ENCODE measurements at places on chromosomes 12 and 14. TPM values are rescaled to one million over a fixed set of nuclear protein-coding genes. Genes with fewer than 3 reads are reported as not detected.

DNA sequence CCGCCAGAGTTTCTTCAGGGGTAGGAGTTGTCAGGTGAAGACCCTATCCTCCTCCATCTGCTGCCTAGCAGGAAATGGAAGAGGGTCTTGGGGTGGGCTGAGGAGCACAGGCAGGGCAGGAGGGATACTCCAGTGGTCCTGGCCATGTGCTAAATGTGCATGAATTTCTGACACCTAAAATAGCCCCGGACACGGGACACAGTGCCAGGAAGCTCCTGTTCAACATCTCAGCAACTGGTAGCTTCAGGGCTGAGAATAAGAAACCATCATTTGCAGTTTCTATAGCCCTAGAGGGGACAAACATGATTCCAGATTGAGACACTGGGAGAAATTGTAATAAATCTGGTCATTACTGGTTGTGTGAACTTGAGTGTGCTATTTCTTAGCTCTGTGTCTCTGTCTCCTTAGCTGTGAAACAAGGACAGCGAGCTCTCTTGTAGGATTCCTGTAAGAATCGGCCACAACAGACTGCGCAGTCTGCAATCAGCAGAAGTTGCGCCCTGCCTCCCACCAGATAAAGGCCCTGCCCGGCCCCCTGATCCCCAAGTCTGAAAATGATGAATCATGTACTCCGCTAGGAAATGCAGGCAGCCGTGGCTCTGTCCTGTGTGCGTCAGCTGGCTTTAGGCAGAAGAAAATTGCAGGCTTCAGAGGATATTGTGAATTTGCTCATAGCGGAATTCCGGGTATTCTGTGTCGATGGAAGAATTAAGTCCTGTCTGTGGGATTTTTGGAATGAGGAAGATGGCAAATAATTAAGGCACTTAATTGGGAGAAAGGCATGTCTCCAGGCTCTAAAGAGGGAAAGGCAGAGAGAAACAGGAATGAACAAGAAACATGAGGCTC is 35.2 kb upstream of the MEG3 start:
- peaks cover 55% of the 10 kb centered on the region for H3K4me1 ChIP-seq
- H3K27me3 ChIP-seq: peaks cover 11% of the 10 kb centered on the region
- H3K27ac ChIP-seq: peak overlapping the region; percentile 50

- peaks cover 8% of the 10 kb centered on the region for H3K4me1 ChIP-seq
- H3K36me3 ChIP-seq: no peaks in the 10 kb centered on the region
- no peak for DNase-seq
These were observed 127.3 kb upstream of the TMPO start for GRCh38 chr12:98388126-98388525.

Gene ADAMTS20
- 1.2 TPM for total RNA-seq

DNA sequence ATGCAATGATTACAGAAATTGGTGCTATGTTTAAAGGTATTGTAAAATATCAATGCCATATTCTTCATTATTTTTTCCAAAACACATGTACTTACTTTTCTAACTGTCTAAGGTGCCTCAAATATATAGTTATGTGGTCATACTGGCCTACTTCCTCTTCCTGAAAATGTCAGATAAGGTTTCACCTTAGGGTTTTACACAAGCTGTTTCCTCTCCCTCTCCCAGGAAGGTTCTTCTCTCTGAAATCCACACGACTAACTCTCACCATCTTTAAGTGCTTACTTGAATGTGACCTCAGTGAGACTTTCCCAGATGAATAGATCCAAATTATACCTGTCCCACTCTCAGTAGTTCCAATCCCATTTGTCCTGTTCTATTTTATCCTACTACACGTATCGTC is 11.6 kb upstream of the CLEC4D start:
- H3K27me3 ChIP-seq: peaks cover 10% of the 10 kb centered on the region
- DNase-seq: no peak
- no peaks in the 10 kb centered on the region for H3K4me1 ChIP-seq
- no peak overlapping the region for H3K27ac ChIP-seq
- H3K36me3 ChIP-seq: no peaks in the 10 kb centered on the region

GRCh38 chr12:45282411-45282810 is 66.5 kb downstream of the ANO6 start:
- peaks cover 24% of the 10 kb centered on the region for H3K36me3 ChIP-seq
- no peaks in the 10 kb centered on the region for H3K27me3 ChIP-seq
- H3K4me3 ChIP-seq: no peak overlapping the region

DNA sequence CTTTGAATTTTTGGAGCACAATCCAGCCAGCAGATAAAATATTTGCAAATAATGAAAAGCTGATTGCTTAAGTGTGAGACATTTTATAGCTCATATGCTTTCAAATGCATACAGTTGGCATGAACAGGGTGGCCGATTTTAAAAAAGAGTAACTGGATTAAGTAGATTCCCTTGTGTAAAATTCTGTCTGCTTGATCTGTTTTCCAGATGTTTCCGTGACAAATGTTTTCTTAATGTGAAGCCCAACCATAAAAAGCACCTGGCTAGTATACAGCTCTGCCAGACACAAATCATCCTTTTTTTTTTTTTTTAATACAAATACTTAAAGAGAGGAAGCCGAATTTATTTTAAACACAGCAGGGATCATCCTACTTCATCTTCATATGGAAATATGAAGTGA is 440.7 kb downstream of the CCER1 start:
- no peak for DNase-seq
- H3K27ac ChIP-seq: no peak overlapping the region
- H3K36me3 ChIP-seq: no peaks in the 10 kb centered on the region
- H3K27me3 ChIP-seq: no peaks in the 10 kb centered on the region
- peaks cover 10% of the 10 kb centered on the region for H3K4me1 ChIP-seq

DNA sequence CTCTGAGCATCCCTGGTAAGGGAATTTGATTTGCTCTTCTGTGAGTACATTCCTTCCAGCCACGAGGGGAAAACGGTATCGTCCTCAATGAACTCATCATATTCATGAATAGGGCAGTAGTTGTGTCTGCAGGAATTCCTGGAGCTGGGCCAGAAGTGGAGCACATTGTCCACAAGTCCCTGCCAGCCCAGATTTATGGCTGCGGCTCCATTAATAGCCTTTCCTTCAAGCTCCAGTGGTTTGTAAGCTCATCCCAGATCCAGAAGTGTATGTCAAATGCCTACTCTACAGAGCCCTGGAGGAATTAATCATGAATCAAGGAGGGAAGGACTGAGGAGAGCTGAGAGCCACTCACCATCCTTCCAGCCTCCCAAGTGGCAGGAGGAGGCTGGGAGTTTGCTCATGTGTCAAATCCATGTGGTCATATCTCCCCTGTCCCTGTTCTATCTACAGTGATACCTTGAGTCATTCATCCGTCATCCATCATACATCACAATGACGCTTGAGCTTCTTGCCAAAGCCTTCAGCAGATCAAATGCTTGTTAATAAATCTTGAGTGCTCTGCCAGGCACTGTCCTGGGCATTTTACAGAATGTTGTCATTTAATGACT is 65.5 kb downstream of the SVOP start:
- no peak overlapping the region for H3K27ac ChIP-seq
- no peaks in the 10 kb centered on the region for H3K4me1 ChIP-seq
- H3K36me3 ChIP-seq: no peaks in the 10 kb centered on the region
- peaks cover 9% of the 10 kb centered on the region for H3K27me3 ChIP-seq
- DNase-seq: no peak

- no peak for DNase-seq
- no peak overlapping the region for H3K4me3 ChIP-seq
- H3K27me3 ChIP-seq: no peaks in the 10 kb centered on the region
- peak overlapping the region; percentile 17 for H3K27ac ChIP-seq
These were observed 458.9 kb downstream of the NOVA1 start for GRCh38 chr14:26138764-26139445.

Gene PLEKHD1
- 0.48 TPM for total RNA-seq

GRCh38 chr12:113241191-113242025 is 20.1 kb downstream of the TPCN1 start:
- H3K4me1 ChIP-seq: peaks cover 45% of the 10 kb centered on the region
- peaks cover 13% of the 10 kb centered on the region for H3K36me3 ChIP-seq
- H3K27me3 ChIP-seq: no peaks in the 10 kb centered on the region
- peak overlapping the region; percentile 73 for H3K4me3 ChIP-seq
- no peak for DNase-seq

DNA sequence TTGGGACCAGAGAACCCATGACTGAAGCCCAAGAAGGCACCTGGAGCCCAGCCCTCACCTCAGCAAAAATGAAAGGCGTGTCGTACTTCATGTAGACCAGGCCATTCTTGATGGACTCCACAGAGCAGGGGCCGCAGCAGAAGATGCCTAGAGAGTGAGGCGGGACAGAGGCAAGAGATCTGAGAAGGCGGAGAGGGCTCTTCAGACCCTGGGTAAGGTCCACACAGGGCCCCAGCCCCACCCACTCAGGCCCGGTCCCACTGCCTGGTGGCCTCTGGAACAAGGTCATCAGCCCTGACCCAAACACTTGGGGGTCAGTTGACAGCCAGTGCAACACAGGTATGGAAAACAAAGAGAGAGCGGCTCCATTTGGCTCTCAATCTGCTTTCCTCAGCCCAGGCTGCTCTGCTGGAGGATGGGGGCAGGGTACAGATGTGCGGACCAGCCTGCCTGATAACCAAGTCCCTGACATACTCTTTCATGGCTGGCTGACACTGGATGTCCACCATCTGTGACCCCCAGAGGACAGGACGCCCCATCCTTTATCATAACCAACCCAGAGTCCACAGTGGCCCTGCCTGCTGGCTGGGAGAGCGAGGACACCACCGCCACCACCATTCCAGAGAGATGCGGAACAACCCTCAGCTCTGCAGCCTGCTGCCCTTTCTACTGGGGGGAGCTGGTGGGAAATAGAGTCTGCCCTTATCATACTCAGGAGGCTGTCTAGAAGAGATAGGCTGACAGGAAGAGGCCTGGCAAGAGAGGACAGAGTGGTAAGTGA is 6.9 kb downstream of the TGM1 start:
- H3K4me1 ChIP-seq: no peaks in the 10 kb centered on the region
- no peak for DNase-seq
- peak overlapping the region; percentile 59 for H3K27ac ChIP-seq
- no peaks in the 10 kb centered on the region for H3K27me3 ChIP-seq
- H3K36me3 ChIP-seq: no peaks in the 10 kb centered on the region

Gene ARHGEF40
- total RNA-seq: 10.9 TPM

- no peak overlapping the region for H3K4me3 ChIP-seq
- H3K4me1 ChIP-seq: peaks cover 9% of the 10 kb centered on the region
- H3K36me3 ChIP-seq: no peaks in the 10 kb centered on the region
- no peaks in the 10 kb centered on the region for H3K27me3 ChIP-seq
These were observed 251.4 kb upstream of the ATP2B1 start for GRCh38 chr12:89960011-89960507.

Gene SOAT2
- total RNA-seq: 1.9 TPM

Gene SVOP
- 3.6 TPM for total RNA-seq

- H3K4me3 ChIP-seq: no peak overlapping the region
- DNase-seq: no peak
- H3K27ac ChIP-seq: no peak overlapping the region
- no peaks in the 10 kb centered on the region for H3K4me1 ChIP-seq
These were observed 1738.0 kb upstream of the SEL1L start for GRCh38 chr14:83271663-83272062.

Gene CD163L1
- total RNA-seq: 0.83 TPM

GRCh38 chr12:132520421-132521199 is 30.7 kb downstream of the FBRSL1 start:
- H3K27me3 ChIP-seq: no peaks in the 10 kb centered on the region
- H3K4me3 ChIP-seq: no peak overlapping the region
- no peak for DNase-seq
- H3K36me3 ChIP-seq: peaks cover 15% of the 10 kb centered on the region

GRCh38 chr14:19918553-19919264 is 1.7 kb upstream of the OR4K5 start:
- H3K4me3 ChIP-seq: no peak overlapping the region
- no peak overlapping the region for H3K27ac ChIP-seq
- DNase-seq: no peak
- H3K27me3 ChIP-seq: no peaks in the 10 kb centered on the region

DNA sequence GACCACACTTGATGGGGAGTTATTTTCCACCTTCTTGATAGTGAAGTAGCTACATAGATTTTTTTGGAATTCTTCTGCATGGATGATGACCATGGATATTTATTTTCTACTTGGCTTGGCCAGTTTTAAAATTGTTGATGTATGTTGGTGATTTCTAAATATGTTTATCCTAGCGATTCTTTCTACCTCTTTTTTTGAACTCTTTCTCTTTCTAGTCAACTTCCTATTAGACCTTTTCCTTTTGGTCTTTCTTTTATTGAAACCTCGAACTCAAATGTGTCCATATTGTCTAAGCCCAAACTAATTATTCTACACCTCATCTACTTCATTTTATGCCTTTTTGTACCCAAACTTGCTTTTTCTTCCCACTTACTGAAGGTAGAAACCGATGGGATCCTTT is 37.0 kb downstream of the CCDC91 start:
- no peaks in the 10 kb centered on the region for H3K4me1 ChIP-seq
- H3K27me3 ChIP-seq: no peaks in the 10 kb centered on the region
- DNase-seq: no peak
- peaks cover 28% of the 10 kb centered on the region for H3K36me3 ChIP-seq
- H3K27ac ChIP-seq: no peak overlapping the region

Gene SLC17A8
- 2.6 TPM for total RNA-seq

GRCh38 chr14:77554207-77554606 is 55.6 kb upstream of the ISM2 start:
- H3K27ac ChIP-seq: no peak overlapping the region
- DNase-seq: no peak
- H3K4me1 ChIP-seq: no peaks in the 10 kb centered on the region

- H3K27ac ChIP-seq: no peak overlapping the region
- H3K36me3 ChIP-seq: no peaks in the 10 kb centered on the region
- no peak for DNase-seq
- H3K4me3 ChIP-seq: no peak overlapping the region
These were observed 66.5 kb upstream of the DDX11 start for GRCh38 chr12:31007153-31007495.

DNA sequence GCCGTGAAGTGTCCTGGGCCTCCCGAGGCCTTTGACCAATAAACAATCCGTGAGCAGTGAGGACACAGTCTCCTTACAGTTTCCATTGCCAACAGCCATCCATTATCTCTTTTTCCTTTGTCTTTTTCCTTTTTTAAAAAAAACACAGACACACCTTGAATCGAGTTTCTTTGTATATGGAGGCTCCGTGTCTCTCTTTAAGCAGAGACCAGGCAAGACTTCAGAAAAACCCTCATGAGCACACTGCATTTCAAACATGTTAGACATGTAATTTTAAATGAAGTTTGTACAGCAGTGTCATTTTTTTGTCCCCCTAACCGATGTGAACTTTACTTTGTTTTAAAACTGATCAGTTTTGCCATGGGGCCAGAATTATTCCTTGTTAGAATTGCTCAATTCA is 111.1 kb downstream of the SPTSSA start:
- H3K4me1 ChIP-seq: peaks cover 3% of the 10 kb centered on the region
- H3K36me3 ChIP-seq: no peaks in the 10 kb centered on the region
- H3K27me3 ChIP-seq: no peaks in the 10 kb centered on the region
- no peak for DNase-seq
- H3K27ac ChIP-seq: no peak overlapping the region

Gene KRT72
- 2.9 TPM for total RNA-seq

DNA sequence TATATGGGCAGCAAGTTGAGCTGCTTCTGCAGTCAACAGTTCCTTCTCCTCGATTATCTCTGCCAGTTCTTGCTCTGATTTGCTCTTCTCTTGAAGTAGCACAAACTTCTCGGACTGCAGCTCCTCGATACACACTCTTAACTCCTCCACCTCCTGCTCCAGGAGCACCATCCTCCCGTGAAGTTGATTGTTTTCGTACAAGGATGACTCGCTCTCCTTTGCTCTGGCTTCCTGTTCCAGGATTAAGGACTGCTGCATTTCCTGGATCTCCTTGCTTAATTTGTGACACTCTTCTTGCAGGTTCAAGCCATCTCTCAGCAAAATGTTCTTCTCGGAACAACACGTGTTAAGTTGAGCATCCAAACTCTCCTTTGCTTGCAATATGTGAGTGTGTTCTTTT is 56.2 kb upstream of the VPS33A start:
- H3K27ac ChIP-seq: no peak overlapping the region
- H3K27me3 ChIP-seq: no peaks in the 10 kb centered on the region
- no peak overlapping the region for H3K4me3 ChIP-seq
- no peak for DNase-seq
- no peaks in the 10 kb centered on the region for H3K4me1 ChIP-seq
- peaks cover 11% of the 10 kb centered on the region for H3K36me3 ChIP-seq
